ENCODE measurements at places on chromosomes 11 and 22.

DNA sequence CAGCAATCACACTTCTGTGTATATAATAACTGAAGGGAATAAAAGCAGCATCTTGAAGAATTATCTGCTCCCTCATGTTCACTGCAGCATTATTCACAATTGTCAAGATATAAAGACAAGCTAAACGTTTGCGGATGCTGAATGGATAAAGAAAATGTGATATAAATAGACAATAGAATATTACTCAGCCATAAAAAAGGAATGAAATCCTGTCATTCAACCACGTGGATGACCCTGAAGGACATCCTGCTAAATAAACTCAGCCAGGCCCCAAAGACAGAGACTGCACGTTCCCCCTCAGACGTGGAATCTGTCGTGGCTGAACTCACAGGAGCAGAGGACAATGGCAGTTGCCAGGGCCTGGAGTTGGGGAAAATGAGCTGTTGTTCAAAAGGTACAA, 9.6 kb downstream of the ZNF195 start:
- DNase-seq: no peak

GRCh38 chr22:45552017-45552411, 49.3 kb downstream of the FBLN1 start:
- no peak for DNase-seq

GRCh38 chr11:73518195-73518594, 79.7 kb downstream of the FAM168A start:
- no peak for DNase-seq

GRCh38 chr22:48318575-48319320, 1508.9 kb downstream of the BRD1 start:
- DNase-seq: no peak

GRCh38 chr22:17792299-17792698, 18.0 kb upstream of the BID start:
- DNase-seq: no peak

GRCh38 chr22:21447694-21448402, 19.3 kb upstream of the TMEM191C start:
- peak; percentile 14 for DNase-seq

DNA sequence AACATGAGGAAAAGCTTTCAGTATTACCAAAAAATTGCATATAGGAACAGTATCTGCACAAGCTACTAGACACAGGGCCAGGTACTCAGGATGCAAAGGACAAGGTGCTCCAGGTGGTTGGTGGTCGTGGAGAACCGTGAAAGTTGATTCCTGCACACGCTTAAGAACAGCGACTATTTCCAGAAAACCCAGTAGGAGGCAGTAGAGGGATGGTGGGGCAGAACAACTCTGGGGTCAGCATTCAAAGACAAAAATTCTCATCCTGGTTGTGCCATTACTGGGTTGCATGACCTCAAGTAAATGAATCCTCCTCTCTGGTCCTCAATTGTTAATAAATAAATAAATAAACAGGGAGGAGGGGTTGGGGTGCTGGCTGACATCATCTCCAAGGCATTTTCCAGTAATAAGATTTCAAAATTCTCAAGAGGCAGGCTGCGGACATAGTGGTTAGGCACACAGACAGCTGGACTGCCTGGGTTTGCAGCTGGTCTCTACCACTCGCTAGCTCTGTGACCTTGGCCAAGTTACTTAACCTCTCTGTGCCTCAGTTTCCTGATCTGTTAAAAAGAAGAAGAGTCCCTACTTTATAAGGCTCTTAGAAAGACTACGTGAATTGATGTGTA, 89.6 kb downstream of the ISX start:
- no peak for DNase-seq

GRCh38 chr11:96072592-96072991, 148.7 kb upstream of the MTMR2 start:
- DNase-seq: no peak

DNA sequence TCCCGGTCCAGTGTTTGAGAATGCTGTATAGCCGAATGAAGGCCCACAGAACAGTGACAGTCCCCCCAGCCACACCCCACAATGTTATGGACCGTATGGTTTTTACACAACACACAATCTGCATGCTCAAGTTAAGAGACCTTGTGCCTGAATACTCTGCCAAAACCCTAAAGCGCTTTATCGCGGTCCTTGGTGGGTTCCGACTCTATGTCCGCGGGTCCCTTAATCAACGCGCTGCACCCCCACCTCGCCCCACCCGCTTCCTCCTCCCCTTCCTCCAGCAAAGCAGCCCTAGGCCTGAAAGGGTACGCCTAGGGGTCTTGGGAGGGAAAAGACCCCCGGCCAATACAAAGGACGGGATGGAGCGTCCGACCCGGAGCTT, 442 bp downstream of the COPB1 start:
- DNase-seq: peak; percentile 51

- DNase-seq: no peak
Observed at GRCh38 chr11:127531167-127531566, 530.6 kb upstream of the KIRREL3 start.

DNA sequence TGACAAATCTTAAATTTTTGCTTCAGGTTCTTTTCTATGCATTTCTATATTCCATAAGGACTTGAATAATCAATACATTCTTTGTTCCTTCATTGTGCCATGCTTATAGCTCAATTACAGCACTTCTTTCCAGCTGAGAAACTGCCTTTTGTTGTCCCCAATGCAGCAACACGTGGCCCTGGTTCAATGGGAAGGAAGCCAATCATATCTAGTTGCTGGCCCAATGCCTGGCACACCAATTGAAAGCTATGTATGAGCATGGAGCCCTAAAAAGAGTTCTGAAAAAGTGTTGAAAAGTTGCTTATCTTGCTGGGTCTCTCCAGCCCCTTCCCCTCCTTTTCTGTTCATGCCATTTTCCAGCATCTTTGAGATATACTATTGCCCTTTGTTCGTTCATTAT, 448.0 kb upstream of the FAT3 start:
- no peak for DNase-seq

- DNase-seq: no peak
Observed at GRCh38 chr11:10561947-10562346, 6.5 kb downstream of the LYVE1 start.

GRCh38 chr11:15754221-15754620, 602.1 kb downstream of the SOX6 start:
- no peak for DNase-seq

- no peak for DNase-seq
Observed at GRCh38 chr11:47056261-47056915, 119.8 kb downstream of the CSTPP1 start.

DNA sequence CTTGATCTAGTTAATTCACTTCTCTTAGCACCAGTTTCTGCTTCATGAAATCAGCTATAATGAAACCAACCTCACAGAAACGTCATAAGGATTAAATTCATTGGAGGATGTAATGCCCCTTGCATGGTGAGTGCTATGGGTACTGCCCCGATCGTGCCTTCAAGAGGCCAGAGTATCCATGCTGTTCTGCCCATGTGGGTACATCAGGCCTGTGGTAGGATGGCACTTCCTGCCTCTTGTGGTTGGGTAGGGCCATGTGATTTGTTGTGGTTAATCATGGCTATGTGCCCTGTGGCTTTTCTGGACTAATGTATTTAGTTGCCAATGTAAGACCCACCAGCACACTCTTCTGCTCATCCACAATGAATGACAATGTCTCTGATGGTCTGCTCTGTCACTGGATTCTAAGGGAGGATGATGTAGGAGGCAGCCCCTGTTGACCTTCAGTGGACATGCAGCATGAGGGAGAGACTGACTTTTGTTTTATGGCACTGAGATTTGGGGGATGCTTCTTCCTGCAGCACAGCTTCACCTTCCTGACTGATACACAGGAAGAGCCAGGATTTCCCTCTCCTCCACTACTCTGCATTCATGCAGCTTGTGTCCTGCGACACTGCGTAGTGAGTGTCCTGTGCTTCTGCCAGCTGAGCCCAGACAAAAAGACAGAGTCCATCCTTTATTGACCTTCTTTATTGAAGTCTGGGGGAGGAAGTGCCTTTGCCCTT, 66.2 kb downstream of the DHCR7 start:
- DNase-seq: no peak

DNA sequence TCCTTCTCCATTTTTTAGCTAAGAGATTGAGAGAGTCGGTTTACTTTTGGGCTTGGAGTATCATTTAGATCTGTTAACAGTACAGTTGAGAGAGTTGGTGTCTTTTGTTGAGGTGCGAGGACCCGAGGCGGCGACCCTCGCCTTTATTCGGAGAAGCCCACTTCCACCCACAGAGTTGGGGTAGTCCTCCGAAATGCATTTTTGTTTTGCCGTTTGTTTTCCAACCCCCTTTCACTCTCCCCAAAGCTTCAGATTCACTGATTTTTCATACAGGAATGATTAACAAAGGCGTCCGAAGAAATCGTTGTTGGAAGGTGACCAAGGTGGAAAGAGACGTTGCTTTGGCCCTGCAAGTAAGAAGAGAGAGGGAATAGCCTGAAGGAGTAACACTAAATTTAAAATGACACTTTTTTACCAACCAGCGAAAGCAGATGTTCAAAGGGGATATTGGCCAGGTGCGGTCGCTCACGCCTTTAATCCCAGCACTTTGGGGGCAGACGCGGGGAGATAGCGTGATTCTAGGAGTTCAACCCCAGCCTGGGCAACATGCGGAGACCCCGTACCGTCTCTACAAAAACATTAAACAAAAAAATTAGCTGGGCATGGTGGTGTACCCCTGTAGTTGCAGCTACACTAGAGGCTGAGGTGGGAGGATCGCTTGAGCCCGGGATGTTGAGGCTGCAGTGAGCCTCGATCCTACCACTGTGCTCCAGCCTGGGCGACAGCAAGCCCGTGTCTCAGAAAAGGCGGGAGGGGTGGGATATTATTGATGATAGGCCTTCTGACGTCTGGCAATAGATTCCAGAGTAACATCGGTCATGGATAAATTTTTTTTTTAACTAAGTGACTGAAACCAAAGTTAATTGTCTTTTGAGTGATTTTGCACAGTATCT, 899 bp upstream of the RAB30 start:
- DNase-seq: peak; percentile 22

- no peak for DNase-seq
Observed at GRCh38 chr11:128477811-128478210, 109.5 kb downstream of the ETS1 start.

- peak; percentile 87 for DNase-seq
Observed at GRCh38 chr11:117907276-117908108, 21.7 kb downstream of the TMPRSS13 start.

GRCh38 chr11:69832561-69833413, 13.6 kb upstream of the FGF3 start:
- DNase-seq: no peak

DNA sequence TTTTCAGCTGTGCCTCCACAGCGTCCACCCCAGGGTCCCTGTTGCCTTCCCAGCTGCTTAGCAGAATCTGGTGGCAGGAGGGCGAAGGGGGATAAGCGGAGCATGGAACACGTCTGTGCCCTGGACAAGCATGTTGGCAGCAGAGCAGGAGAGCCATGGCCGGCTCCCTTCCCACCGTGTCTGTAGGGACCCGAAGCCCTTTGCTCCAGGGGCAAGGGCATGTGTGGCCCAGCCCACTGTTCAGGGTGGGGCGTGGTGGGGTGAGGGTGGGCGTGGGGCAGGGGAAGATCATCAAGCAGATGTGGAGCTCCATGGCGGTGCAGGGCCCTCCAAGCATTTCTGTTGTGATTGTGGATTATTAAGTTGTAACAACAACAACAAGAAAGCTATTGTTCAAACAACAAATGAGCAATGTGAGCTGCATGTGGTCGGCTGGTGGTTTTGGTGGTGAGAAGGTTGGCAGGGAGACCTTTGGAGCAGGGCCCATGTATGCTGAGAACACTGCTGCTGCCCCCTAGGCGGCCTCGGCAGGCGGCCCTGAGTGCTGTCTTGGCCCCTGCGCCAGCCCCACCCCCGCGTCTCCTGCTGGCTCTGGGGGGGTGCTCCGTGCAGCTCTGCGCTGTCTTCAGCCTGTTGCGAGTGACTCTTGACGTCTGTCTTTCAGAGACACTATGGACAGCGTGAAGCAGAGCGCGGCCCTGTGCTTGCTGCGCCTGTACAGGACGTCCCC, 50.9 kb downstream of the AP2A2 start:
- no peak for DNase-seq

GRCh38 chr11:120704256-120704750, 192.8 kb downstream of the GRIK4 start:
- no peak for DNase-seq

DNA sequence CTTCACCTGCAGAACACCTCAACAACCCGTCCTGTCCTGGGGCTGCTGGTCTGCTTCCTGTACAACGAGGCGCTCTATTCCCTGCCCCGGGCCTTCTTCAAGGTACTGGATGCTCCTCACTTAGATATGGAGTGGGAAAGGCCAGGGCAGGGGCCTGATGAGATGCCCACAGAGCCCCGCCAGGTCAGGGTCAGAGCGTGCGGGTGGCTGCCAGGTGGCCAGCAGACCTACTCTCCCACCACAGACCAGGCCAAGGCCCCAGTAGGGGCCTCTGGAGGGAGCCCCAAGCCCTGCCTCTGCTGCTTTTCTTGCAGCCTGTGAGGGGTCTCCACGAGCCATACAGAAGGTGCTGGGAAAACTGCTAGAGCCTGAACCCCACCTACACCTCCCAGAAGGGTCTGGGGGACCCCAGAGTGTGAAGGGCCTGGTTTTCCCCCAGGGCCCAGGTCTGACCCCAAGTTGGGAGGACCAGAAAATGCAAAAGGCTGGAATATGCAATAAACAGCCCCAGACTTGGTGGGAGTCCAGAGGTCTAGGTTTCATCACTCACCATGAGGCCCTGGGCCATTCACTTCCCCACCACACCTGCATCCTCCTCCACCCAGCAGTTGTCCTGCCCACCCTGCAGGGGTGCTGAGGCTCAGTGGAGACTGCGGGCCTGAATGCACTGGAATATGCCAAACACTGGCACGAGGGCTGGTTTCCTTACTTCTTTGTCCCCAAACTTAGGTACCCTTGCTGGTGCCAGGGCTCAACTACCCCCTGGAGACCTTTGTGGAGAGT, 14.7 kb downstream of the ZDHHC24 start:
- DNase-seq: no peak

- no peak for DNase-seq
Observed at GRCh38 chr11:93822359-93822758, 28.1 kb downstream of the VSTM5 start.

DNA sequence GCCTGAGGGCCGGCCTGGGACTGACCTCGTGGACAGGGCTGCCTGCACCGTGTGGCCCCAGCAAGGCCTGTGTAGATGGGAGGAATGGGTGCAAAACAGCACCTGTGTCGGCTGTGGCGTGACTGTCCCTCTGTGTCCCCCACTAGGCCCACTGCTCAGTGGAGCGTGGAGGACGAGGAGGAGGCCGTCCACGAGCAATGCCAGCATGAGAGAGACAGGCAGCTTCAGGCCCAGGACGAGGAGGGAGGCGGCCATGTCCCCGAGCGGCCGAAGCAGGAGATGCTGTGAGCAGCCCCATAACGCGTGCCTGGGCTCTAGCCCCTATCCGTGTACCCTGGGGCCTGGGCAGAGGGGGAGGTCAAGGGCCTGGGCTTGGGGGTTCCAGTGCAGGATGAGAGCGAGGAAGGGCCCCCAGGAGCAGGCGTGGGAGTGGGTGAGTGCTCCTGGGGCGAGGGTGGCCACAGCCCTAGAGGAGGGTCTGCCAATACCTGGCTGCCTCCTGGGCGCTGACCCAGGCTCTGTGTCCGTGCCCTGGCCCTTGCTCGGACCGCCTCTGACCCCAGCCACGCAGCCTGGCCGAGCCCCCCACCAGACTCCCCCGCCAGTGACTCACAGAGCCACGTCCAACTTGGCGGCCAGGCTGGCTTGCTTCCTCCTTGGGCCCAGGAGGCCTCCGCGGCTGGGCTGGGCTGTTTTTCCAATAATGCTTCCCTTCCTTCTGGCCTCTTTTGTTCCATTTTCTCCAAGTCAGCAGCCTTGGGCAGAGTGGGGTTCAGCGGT, 11.6 kb downstream of the PRR33 start:
- peak; percentile 2 for DNase-seq

- peak; percentile 13 for DNase-seq
Observed at GRCh38 chr22:39097098-39098020, at the start of gene APOBEC3H. TSS of gene APOBEC3H (plus strand) at chr22:39097244. CDS start at chr22:39100279, 3,035 bp downstream.

GRCh38 chr11:70034740-70035365, 43.3 kb upstream of the ANO1 start:
- no peak for DNase-seq

Measured in activated CD4-positive, alpha-beta T cell treated with anti-CD3 and anti-CD28 coated beads for 48 hours (primary cell).